Femur (tissue), 1 donor: ENCODE measurements at places on chromosomes 2 and 18.

DNA sequence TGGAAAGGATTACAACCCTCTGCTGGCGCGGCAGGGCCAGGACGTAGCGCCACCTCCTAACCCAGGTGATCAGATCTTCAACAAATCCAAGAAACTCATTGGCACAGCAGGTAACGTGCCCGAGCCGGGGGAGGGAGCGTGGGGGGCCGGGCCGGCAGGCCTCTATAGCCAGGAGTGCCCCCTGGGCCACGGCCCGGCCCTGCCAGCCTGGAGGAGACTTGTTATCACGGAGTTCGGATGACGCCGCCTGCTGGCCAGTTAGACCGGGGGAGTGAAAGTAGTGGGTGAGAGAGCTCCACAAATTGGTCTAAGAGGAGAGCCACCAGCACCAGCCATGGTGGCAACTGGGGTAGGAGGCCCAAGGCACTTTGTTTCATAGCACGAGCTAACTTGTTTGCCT, 8.6 kb upstream of the TMEM214 start:
- no peak for DNase-seq

DNA sequence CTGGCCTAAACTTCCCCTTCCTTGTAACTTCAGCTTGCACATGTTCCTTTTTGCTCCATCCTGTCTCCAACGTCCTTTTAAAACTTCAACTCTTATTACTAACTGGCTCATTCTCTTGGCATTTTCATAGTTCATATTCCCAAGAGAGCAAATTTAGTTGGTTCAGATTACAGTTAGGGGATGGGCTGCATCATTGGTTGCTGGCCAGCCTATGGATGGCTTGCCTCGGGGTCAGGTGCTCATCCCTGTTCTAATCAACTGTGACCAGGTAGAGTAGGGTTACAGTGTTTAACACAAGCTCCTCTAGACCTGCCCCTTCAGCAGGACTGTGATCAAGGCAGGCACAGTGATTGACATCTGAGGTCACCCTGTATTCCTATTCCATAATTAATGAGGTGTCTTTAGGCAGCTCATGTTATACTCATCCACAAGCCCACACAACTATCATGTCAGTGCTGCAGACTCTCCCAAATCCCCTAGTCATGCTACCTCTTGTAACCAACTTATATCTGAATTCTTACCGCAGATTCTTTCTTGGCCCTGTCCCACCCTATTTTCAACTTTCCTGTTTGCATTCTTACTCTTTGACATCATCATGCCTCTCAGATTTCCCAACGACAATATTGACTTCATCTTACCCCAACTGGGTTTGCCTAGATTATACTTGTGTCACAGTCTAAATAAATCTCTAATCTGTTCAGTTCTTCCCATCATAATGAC, 293.3 kb downstream of the MTX2 start:
- no peak for DNase-seq

GRCh38 chr2:75666911-75667310, 20.3 kb downstream of the MRPL19 start:
- no peak for DNase-seq

- no peak for DNase-seq
Measured at GRCh38 chr2:230779607-230780006, 67.0 kb downstream of the CAB39 start.

GRCh38 chr18:11548916-11549551, 60.4 kb upstream of the SLC35G4 start:
- peak; percentile 65 for DNase-seq

DNA sequence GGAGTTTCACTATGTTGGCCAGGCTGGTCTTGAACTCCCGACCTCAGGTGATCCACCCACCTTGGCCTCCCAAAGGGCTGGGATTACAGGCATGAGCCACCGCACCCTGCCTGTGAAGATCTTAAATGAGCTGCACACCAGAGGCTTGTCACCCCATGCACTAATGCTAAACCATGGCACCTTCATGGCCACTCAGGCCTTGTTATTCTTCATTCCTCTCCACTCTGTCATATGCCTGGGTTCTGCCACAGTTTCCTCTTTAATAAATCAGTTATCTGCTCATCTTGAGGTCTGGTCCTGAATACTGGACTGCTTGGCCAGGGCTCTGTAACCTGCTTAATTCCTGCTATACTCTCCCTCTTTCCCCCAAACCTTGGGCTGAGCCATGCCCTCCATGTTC, 303.9 kb upstream of the FBXO11 start:
- DNase-seq, result no peak

DNA sequence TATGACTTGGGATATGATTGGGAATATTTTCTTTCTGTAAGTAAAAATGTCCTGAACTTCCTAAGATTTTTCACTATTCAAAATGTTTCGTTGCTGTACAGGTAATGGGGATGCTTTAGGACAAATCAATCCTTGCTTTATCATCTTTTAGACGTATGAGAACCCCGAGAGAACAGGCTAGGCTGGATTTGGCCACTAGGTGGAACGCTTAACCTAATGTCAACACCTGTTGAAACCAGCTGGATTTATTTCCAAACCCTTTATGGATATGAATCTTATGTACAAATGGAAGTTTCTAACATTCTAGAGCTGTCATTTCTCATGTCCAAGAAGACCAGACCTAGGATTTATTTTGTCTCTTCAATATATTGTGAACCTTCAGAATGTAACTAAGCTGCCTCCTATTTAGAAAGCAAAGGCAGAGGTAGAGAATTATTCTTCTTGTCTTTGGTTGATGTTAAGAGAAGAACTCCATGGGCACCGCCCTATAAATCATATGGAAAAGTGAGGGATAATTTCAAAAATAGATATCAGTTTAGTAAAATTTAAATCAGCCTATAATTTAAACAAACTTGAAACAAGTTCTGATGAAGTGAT, 96.7 kb downstream of the PMAIP1 start:
- peak; percentile 33 for DNase-seq

DNA sequence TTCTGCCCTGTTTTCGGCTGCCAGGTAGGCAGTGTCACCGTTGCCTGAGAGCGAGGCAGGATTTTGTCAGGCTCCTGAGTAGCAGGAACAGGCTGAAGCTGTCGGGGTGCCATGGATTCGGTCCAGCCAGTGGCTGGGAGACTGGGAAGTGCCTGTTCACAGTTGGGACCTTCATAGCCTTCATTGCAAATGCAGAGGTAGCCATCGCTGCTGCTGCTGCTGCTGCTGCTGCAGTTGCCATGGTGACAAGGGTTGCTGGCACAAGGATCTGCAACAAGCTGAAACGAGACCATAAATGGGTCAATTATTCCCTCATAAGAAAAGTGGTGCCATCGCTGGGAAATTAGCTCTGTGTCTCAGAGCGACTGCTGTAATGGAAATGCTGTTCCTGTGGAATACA, 122.7 kb downstream of the DNER start:
- no peak for DNase-seq

GRCh38 chr2:69693775-69694450, 48.0 kb upstream of the ANXA4 start:
- DNase-seq, result no peak

DNA sequence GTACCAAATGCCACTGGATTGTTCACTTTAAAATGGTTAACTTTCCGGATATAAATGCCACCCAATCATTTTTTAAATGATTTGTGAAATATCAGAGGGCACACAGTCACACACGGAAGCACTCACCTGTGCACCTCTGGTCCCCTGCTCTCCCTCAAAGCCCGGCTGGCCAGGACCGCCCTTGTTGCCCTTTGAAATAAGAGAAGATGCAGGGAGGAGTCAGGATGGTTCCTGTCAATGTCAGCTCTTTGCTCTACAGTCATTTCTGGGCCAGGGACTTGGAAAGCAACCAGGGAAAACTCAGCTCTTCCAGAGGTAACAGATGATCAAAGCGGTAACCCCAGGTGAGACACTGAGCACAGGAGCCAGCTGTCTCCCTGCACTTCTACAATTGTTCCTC, 60.7 kb downstream of the COL6A3 start:
- DNase-seq, result no peak

- DNase-seq, result no peak
Measured at GRCh38 chr2:77270433-77270832, 251.7 kb downstream of the LRRTM4 start.

DNA sequence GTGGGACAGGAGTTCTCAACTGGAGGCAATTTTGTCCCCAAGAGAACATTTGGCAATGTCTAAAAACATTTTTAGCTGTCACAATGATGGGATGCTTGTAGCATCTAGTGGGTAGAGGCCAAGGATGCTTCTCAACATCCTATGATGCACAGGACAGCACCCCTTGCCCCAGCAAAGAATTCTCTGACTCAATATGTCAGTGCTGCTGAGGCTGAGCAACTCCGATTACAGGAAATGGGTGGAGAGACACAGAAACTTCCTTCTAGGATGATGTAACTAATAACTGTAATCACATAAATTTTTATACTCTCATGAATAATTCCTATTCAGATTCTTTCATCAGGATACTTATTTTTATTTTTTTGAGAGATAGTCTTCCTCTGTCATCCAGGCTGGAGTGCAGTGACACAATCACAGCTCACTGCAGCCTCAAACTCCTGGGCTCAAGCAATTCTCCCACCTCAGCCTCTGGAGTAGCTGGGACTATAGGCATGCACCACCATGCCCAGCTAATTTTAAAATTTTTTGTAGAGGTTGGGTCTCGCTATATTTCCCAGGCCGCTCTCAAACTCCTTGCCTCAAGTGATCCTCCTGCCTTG, 120.3 kb upstream of the ACAA2 start:
- no peak for DNase-seq

DNA sequence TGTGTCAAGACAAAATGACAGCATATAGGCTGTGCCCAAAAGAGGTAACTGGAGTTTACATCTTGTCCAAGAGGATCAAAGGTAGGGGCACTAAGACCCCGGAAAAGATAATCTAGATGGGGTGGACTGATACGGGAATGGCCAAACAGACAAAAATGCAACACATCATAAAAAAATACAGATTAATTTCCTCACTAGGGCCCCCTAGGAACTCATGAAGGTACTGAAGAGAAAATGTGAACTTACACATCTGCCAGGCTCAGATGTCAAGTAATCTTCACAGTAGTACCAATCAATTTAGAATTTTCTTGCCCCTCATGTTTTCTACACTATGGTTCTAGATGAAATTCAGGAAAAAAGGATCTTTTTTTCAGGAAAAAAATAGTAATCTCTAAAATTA, 115.6 kb upstream of the REG3A start:
- DNase-seq, result no peak

DNA sequence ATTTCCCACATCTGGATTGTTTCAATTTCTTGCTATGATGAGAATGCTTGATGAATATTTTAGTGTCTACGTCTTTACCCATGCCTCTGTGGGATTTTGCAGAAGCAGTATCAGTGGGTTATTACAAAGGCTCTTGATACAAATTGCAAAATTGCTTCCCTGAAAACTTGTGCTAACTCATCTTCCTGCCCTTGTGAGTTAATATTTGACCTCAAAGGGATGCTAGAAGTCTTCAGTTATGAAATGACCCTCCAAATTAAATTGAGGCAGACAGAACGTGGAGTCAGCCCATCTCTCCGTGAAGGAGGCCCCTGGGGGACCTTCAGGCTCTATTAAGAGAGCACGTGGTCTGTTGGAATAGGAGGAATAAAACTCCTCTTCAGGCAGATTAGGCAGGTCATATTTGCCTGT, 239.2 kb upstream of the HS6ST1 start:
- no peak for DNase-seq

DNA sequence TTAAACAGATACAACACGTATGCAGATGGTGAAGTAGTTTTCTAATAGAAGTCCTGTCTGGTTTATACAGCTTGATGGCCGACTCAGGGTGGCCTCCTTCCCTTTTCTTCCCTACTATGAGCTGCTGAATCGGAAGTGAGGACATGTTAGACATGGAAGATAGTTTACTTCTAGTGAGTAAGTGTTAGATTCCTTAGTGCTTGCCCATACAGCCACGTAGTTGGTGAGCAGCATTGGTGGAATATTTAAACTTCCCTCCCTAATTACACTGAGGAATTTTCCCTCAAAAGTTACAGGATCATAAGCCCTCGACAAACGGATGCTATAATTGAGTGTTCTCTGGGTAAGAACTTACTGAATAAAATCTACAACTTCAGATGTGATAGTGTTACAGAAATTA, 52.1 kb downstream of the RHBDD1 start:
- DNase-seq, result no peak

- DNase-seq, result no peak
Measured at GRCh38 chr2:209907746-209908145, 94.7 kb upstream of the RPE start.

- DNase-seq, result no peak
Measured at GRCh38 chr2:199914372-199914958, 3.4 kb downstream of the C2orf69 start.

GRCh38 chr2:140797718-140798117, 1333.1 kb downstream of the LRP1B start:
- no peak for DNase-seq

DNA sequence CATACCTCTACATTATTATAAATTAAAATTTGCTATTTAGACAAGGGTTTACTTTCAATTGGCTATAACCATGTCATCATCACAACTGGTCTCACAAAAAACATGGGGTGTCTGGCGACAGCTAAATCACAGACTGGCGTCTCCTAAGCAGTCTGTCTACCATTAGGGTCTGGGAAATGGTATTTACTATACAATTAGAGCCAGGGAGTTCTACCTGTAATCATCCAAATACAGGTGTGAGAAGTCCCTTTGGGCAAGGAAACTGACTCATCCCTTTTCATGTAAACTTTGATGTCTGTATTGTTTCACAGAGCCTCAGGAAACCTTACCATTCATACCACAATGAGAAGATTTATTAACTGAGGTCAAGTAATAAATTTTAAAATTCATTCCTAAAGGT, 126.7 kb downstream of the OLA1 start:
- no peak for DNase-seq

DNA sequence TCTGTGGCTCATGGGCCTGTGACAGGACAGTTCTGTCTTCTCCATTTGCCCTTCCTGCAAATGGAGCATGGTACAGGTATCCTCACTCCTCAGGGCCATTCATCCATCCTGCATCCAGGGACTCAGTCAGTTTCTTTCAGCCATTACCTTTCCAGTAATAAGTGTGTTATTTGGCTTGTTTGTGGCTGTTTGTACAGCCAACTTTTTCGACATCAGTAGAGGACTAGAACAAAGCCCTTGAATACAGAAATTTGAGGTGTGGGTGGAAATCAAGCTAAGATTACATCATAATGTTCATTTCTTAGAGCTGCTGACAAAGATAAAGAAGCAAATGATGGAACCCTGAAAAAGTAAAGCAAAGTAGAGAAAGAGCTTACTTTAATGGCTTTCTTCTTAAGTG, 290.4 kb downstream of the PTPRM start:
- no peak for DNase-seq

DNA sequence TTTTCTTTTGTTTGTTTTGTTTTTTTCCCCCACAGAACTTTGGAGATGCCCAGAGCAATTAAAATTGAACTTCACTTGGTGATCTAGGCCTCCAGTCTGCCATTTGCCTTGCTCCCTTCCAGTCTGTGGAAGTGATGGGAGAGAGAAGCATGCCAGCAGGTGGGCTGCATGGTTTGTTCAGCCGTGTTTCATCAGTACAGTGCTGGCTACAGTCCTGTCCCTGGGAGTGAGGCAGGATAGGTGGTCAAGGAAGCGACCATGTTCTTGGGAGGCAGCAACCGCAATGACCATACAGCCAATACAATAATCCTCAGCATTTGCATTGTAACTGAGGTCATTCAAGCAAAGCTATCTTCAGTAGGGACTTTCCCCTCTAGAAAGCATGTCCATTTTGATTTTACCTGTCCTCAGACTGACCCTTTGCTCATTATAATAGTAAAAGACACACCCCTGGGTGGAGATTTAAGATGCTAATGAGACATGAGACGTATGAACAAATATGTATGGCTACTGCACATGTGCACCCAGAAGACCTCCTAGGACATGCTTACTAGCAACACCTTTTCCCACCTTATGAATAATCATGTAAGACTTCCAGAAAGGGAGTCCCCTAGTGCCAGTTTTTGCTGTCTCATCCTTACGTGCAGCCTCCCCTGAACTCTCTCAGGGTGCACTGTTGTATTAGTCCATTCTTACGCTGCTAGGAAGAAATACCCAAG, 11.1 kb upstream of the LIPG start:
- DNase-seq, result no peak
